Activated T-helper 1 cell treated with anti-CD3 and anti-CD28 coated beads, Interleukin-12 subunit alpha, Interleukin-12 subunit beta, Interleukin-2, Interleukin-4 antibody, amounts not matched to agents 30 ng/mL and 10 ng/mL and 1 ng/mL, durations not matched to agents 14 hours and 24 hours and 36 hours (primary cell): ENCODE measurements at places on chromosomes 13 and 19.

- DNase-seq, result no peak
Observed at GRCh38 chr19:40228863-40229262, 2.4 kb upstream of the CCNP start.

- no peak for DNase-seq
Observed at GRCh38 chr13:110826861-110827672, 87.8 kb downstream of the ANKRD10 start.

- no peak for DNase-seq
Observed at GRCh38 chr13:23848646-23849141, 40.5 kb downstream of the MIPEP start.

- peak; percentile 59 for DNase-seq
Observed at GRCh38 chr19:50050406-50051227, 24.8 kb downstream of the ZNF473 start.

DNA sequence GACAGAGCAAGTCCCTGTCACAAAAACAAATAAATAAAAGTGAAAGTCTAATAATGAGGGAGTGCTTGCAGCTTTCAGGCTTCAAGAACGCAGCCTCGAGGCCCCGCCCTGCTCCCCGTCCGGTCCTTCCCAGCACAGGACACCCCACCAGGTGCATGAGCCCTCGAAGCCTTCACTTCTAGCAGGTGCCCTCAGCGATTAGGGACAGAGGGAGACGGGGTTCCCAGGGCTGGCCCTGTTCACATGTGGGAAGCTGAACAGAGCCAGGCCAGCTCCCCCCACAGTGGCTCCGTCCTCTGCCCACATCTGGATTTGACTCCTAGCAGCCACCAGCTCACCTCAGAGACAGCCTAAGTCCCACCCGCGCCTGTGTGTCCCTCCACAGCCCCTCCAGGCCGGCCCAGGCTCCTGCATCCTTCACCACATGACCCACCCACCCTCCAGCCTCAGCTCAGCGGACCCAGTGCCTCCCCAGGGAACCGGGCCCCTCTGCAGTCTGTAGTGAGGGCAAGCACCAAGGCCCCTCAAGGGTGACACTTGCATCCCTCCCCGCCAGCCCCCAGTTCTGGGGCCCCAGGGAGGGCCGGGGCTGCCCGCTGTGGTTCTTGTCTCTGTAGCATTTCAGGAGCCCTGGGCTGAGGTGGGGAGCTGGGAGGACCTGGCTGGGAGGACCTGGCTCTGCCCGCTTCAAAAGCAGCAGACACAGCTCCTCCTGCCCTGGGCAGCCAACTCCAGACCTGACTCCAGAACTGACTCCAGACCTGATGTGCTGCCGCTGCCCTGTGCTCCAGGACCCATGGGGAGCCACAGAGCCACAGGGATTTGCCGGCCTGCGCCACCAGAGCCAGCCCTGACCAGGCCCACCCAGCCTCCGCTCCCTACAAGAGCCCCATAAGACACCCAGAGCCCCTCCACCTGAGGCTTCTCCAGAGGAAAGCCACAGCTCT is 27.2 kb downstream of the GPX4 start:
- DNase-seq, result peak; percentile 33

GRCh38 chr13:66076417-66076816 is 1153.7 kb downstream of the PCDH9 start:
- no peak for DNase-seq

GRCh38 chr13:30705680-30706079 is 29.7 kb upstream of the ALOX5AP start:
- DNase-seq, result no peak

GRCh38 chr13:112451512-112452379 is 75.6 kb downstream of the SPACA7 start:
- DNase-seq, result no peak

DNA sequence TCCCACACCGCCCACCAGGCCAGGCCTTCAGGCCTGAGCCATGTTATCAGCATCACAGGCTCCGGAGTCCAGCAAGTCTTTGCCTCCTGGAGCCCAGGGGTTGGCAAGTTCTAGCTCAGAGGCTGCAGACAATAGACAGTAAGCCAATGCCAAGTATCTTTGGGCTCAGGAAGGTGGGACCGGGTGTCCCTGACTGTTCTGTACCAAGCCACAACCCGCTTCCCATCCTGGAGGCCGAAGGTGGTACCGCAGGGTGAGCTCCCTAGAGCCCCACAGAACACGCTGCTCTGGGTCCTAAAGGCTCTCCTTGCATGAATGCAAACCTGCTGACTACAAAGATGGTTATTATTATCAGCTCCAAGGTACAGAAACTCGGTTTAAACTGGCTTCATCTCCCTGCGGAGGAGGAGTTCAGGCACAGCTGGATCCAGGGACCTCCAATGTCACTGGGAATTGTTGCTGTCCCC is 5.5 kb upstream of the FSTL3 start:
- DNase-seq, result no peak

GRCh38 chr19:1074544-1075283 is 7.7 kb downstream of the ARHGAP45 start:
- peak; percentile 69 for DNase-seq

DNA sequence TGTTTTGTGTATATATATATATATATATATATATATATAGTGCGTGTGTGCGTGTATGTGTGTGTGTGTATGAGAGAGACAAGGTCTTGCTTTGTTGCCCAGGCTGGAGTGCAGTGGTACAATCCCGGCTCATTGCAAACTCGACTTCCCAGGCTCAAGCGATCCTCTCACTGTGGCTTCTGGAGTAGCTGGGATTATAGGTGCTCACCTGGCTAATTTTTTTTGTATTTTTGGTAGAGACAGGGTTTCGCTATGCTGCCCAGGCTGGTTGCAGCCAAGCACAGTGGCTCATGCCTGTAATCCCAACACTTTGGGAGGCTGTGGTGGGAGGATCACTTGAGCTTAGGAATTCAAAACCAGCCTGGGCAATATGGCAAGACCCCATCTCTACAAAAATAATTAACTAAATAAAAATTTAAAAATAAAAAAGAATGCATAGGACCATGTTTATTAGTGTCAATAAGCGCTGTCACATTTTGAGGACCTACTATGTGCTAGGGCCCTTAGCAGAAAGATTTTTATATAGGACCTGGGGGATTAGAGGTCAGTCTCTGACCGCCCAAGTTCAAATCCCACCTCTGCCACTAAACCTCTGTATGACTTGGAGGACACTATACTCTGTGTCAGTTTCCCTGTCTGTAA is 1.8 kb downstream of the PVR start:
- no peak for DNase-seq

DNA sequence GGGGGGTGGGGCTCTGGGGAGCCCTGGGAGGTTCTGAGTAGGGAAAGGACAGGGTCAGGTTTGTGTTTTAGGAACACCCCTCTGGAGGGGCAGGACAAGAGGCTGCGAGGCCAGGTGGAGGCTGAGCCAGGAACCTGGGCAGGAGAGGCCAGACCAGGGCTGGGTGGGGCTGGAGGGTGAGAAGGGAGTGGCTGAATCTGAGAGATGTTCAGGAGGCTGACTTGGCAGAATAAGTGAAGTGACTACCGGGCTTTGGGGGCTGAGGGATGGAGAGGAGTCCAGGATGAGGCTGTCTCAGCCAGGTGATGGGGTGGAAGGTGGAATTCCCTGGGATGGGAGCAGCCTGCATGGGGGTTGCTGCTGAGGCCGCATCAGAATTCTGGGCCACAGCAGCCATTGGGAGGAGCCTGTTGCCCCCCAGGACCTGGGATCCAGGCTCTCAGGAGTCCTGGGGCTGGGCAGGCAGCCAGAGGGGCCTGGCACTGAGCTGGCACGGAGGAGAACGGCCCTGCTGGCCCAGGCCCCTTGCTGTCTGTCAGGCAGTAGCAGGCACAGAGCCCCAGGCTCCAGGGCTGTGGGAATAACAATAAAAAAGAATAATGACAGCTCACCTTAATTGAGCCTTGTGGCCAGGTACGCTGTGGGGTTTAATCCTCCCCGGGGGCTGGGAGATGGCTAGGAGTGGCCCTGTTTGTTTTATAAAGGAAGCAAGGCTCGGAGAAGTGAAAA is 3.3 kb downstream of the PPP5C start:
- DNase-seq, result no peak

- no peak for DNase-seq
Observed at GRCh38 chr13:75285310-75285709, 196.7 kb downstream of the TBC1D4 start.
